ENCODE measurements at places on chromosomes 6 and 20. TPM values are rescaled to one million over a fixed set of nuclear protein-coding genes. Genes with fewer than 3 reads are reported as not detected.

APCDD1L gene
- 2.3 TPM for total RNA-seq

TINAG gene
- not detected for total RNA-seq

TMEM74B gene
- 3.6 TPM for total RNA-seq

FAM83C gene
- 4.0 TPM for total RNA-seq

SLC32A1 gene
- not detected for total RNA-seq

CD93 gene
- total RNA-seq, result 53.7 TPM

SAMD5 gene
- 4.8 TPM for total RNA-seq

DEFB114 gene
- not detected for total RNA-seq

VARS1 gene
- 105 TPM for total RNA-seq

PHACTR3 gene
- 0.60 TPM for total RNA-seq

MCCD1 gene
- not detected for total RNA-seq

MAPK14 gene
- 56.0 TPM for total RNA-seq

HEY2 gene
- 2.0 TPM for total RNA-seq

SYNDIG1 gene
- 4.6 TPM for total RNA-seq

EDN1 gene
- 4.3 TPM for total RNA-seq

TMEM200A gene
- total RNA-seq, result 4.5 TPM

DCDC2 gene
- total RNA-seq, result 15.2 TPM

PSMF1 gene
- 184 TPM for total RNA-seq

SLC12A5 gene
- not detected for total RNA-seq

WFDC10B gene
- 1.9 TPM for total RNA-seq

EFCAB8 gene
- 1.0 TPM for total RNA-seq

TMX4 gene
- total RNA-seq, result 51.6 TPM

MOXD1 gene
- 13.8 TPM for total RNA-seq

DPM1 gene
- 41.8 TPM for total RNA-seq

Measured in ureter (tissue), 1 donor.